Naive thymus-derived CD8-positive, alpha-beta T cell (primary cell): ENCODE measurements at places on chromosomes 6 and 20. TPM values are rescaled to one million over a fixed set of nuclear protein-coding genes. Genes with fewer than 3 reads are reported as not detected.

RAB22A gene
- total RNA-seq = 23.3 TPM

GRCh38 chr6:34513646-34514045 lies 42.5 kb downstream of the SPDEF start:
- no peaks in the 10 kb centered on the region for H3K4me1 ChIP-seq
- H3K36me3 ChIP-seq = no peaks in the 10 kb centered on the region
- H3K27me3 ChIP-seq = no peaks in the 10 kb centered on the region

RAET1L gene
- total RNA-seq = not detected

DNA sequence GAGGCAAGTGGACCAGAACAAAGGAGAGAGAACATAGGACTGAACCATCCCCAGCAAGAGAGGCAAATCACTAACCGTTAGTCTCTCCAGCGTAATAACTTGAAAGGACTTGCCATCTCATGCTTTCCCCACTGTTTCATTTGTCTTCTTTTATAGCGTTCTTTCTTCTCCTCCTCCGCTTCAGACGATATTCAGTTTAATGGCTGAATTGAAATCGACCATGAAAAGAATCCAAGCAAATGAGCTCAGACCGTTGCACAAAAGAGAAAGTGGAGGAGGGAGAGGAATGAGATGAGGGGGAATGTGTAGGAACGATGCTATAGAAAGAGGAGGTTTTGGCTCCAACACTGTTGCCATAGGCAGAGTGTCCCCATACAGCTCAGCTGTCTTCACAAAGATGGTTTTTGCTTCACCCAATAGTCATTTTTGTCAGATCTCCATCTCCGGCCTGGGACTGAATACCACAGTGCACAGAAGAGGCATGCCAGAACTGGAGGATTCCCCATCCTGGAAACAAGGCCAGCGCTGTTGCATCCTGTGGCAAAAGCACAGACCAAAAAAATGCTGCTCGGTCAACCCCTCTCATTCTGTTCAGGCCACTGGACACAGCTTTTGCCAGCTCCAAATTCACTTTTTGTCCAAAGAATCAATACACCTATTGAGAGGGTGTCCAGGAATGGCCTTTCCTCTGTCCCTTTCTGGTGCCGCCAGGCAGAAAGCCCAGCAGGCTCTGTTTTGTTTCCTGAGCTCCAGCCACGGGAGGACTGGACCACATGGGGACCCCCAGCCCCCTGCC lies 176.1 kb downstream of the ID4 start:
- H3K4me3 ChIP-seq = no peak overlapping the region
- H3K27me3 ChIP-seq = peaks cover 3% of the 10 kb centered on the region
- H3K36me3 ChIP-seq = no peaks in the 10 kb centered on the region
- H3K27ac ChIP-seq = no peak overlapping the region
- no peak for DNase-seq
- no peaks in the 10 kb centered on the region for H3K4me1 ChIP-seq

DNA sequence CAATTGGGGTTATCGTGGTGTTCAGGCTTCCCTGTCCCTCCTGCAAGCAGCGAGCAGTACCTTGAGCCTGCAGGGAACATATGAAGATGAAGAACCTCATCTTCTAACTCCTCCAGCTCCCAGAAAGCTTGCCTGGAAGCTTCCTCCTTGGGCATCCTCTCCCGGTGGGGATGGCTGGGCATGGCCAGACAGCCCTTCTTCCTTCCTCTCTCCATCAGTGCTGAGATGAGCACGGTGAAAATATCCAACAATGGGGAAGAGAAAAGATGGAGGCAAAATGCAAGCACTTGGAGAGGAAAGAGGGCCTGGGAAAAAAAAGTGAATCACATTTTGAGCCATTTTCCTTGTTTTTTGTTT lies 107.7 kb upstream of the FOXA2 start:
- H3K27ac ChIP-seq = no peak overlapping the region
- DNase-seq = no peak
- H3K27me3 ChIP-seq = peaks cover 2% of the 10 kb centered on the region
- H3K4me1 ChIP-seq = no peaks in the 10 kb centered on the region
- no peaks in the 10 kb centered on the region for H3K36me3 ChIP-seq

INSM1 gene
- total RNA-seq = not detected

DNA sequence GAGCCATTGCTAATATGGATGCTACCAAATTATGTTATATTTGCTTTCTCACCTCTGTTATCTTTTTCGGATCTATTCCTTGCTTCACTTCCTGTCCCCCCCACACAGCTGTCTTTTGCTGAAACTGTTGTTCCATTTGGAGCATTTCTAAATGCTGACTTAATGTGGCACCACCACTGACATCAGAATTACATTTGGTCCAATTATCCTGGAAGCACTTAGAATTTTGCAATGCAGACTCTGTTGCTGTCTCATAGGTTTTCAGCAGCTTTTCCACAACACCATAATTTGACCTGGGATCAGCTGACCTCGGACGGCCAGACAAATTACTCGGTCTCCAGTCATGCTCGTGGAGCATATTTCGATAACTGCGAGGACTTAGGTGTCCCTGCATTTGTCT lies 12.8 kb downstream of the KIAA0408 start:
- no peak for DNase-seq
- H3K4me1 ChIP-seq = no peaks in the 10 kb centered on the region
- H3K36me3 ChIP-seq = peaks cover 5% of the 10 kb centered on the region
- peaks cover 7% of the 10 kb centered on the region for H3K27me3 ChIP-seq
- H3K27ac ChIP-seq = no peak overlapping the region

DNA sequence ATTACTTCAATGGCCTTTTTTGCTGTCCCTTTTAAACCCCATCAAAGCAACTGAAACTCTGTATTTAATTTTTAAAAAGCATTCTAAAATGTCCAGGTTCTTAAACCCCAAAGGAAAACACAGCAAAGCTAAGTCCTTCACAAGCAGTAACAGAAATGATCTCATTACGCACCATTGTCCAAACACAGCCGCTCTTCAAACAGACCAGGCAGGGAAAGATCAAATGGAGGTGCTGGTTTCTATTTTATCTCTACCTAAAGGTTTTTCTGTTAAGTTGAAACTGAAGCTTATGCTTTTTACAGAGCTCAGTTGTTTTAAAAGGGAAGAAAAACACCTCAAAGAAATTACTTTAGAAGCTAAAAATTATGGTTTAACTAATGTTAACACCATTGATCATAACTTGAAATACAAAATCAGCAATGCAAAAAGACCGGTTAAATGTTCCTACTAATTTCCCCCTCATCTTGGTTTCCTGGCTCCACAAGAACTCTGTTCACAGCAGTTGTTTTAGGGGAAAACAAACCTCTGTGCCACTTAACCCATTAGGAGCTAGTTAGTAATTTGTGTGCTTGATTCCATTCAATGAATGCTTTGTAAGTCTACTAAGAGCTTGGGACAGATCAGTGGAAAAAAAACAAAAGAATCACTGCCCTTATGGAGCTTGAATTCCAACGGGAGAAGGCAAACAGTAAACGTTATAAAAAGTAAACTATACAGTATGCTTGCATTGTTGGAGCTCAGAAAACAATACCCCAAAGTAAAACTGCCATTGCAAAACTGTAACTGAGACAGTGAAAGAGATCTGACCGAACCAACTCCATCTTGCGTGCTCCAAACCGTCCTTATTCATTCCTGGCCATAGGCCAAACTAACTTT lies 87.4 kb downstream of the CD24 start:
- no peaks in the 10 kb centered on the region for H3K4me1 ChIP-seq
- peaks cover 22% of the 10 kb centered on the region for H3K27me3 ChIP-seq
- H3K36me3 ChIP-seq = no peaks in the 10 kb centered on the region
- H3K4me3 ChIP-seq = no peak overlapping the region
- DNase-seq = no peak
- H3K27ac ChIP-seq = no peak overlapping the region

- peak overlapping the region; percentile 20 for H3K27ac ChIP-seq
- H3K27me3 ChIP-seq = no peaks in the 10 kb centered on the region
These were observed 70.1 kb upstream of the EMILIN3 start for GRCh38 chr20:41436679-41437078.

PKIB gene
- total RNA-seq = 0.65 TPM

TMEM74B gene
- not detected for total RNA-seq

GRCh38 chr20:17594443-17594842 lies 24.6 kb downstream of the DSTN start:
- no peak overlapping the region for H3K4me3 ChIP-seq
- H3K36me3 ChIP-seq = peaks cover 6% of the 10 kb centered on the region
- no peaks in the 10 kb centered on the region for H3K27me3 ChIP-seq
- H3K27ac ChIP-seq = no peak overlapping the region
- no peak for DNase-seq
- peaks cover 48% of the 10 kb centered on the region for H3K4me1 ChIP-seq

FAM217A gene
- not detected for total RNA-seq

SSTR4 gene
- not detected for total RNA-seq

AARS2 gene
- total RNA-seq = 24.1 TPM

GRCh38 chr20:38066969-38067716 lies 33.6 kb downstream of the RPRD1B start:
- no peak overlapping the region for H3K27ac ChIP-seq
- peaks cover 2% of the 10 kb centered on the region for H3K4me1 ChIP-seq
- no peaks in the 10 kb centered on the region for H3K27me3 ChIP-seq
- peaks cover 37% of the 10 kb centered on the region for H3K36me3 ChIP-seq

DNA sequence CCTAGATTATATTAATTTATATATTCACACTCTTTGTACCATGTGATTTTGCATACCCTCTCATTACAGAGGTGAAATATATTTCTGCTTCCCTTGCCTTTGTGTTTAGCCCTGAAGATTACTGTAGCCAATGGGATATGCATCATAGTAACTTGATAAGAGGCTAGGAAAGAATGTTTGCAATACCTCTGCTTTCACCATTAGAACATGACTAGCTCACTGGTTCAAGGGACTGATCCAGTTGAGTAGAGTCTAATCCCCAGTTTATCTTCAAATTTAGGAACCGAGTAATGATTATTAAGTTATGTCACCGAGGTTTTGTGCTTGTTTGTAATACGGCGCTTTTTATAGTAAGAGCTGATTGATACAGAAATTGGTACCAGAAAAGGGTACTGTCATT lies 552.6 kb upstream of the GJE1 start:
- no peaks in the 10 kb centered on the region for H3K4me1 ChIP-seq
- H3K4me3 ChIP-seq = no peak overlapping the region
- no peak for DNase-seq
- H3K27ac ChIP-seq = no peak overlapping the region

- H3K36me3 ChIP-seq = no peaks in the 10 kb centered on the region
- H3K27me3 ChIP-seq = peaks cover 37% of the 10 kb centered on the region
- no peak overlapping the region for H3K27ac ChIP-seq
- peaks cover 4% of the 10 kb centered on the region for H3K4me1 ChIP-seq
These were observed 115.5 kb downstream of the VEGFA start for GRCh38 chr6:43885399-43886066.

DNA sequence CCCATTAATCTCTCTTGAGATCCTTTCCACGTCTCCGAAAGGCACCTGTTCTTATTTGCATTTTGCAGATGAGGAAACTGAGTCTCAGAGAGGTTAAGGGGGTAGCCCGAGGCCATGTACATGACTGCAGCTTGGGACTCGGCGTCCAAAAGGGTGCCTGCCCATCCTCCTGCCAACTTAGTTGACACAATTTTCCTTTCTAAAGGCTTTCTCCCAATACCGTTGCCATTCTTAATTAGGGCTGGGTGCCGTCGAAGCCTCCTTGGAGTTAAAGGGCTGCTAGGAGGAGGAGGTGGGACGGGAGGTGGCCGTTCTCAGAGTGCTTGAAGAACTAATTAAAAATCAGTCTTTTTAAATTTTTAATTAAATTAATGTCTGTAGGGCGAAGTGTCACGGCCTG lies 546 bp upstream of the PSMG4 start:
- H3K27ac ChIP-seq = no peak overlapping the region
- no peak for DNase-seq
- peaks cover 3% of the 10 kb centered on the region for H3K36me3 ChIP-seq
- no peaks in the 10 kb centered on the region for H3K27me3 ChIP-seq
- peak overlapping the region; percentile 75 for H3K4me3 ChIP-seq
- H3K4me1 ChIP-seq = peaks cover 35% of the 10 kb centered on the region

DNA sequence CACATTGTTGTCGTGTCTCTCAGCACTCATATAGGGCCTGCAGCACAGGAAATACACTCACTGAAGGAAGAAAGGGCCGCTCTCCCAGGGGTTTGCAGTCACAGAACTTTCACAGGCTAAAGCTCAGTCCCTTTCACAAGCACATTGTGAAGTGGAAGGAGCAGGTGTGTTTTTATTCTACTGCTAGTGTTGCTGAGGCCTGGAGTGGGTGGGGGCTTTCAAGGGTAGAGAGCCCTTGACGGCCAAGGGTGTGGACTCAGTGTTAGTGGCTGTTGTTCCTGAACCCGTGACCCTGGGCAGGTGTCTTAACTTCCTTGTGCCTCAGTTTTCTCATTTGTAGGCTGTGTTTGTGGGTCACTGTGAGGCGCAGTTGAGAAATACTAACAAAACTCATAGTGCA lies 66.2 kb upstream of the SLC22A1 start:
- H3K4me1 ChIP-seq = peaks cover 30% of the 10 kb centered on the region
- no peaks in the 10 kb centered on the region for H3K27me3 ChIP-seq
- no peak overlapping the region for H3K27ac ChIP-seq

DNA sequence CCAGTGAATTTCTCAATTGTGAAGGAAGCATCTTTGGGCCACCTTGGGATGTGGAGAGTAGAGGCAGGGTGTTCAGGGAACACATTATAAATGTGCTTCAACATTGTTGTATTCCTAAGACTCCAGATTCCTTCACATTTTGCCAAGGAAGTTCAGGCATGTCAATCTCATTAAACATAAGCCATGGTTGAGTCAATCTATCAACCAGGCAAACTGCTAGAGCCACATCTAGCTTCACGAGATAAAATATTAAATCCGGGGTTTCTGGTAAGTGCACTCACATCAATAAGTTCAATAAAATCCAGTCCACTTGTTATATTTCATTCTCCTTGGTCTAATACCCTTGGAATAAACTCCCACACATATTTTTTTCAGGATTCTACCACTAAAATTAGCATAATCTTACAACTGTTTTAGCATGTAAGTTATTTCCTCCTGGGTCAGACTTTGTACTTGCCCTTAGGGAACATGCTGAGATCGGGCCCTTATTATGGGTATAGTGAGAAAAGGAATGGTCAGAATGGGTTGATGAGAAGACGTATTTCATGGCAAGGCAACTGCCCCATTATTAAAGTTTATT lies 93.6 kb downstream of the ADTRP start:
- no peak overlapping the region for H3K4me3 ChIP-seq
- peaks cover 4% of the 10 kb centered on the region for H3K27me3 ChIP-seq
- H3K4me1 ChIP-seq = no peaks in the 10 kb centered on the region

DNA sequence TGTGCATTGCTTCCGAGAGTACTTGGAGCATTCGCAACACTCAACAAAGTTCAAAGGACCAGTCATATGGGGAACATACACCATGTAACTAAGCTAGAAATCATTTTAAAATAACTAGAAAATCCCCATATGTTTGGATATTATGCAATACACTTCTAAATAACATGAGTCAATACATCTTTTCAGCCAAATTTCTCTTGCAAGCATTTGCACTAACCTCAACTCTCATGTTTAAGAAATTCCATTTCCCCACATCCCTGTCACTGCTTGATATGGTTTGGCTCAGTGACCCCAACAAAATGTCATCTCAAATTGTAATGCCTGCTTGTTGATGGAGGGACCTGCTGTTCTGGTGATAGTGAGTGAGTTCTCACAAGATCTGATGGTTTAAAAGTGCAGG lies 85.7 kb upstream of the CST7 start:
- no peak overlapping the region for H3K4me3 ChIP-seq
- no peak for DNase-seq
- H3K27me3 ChIP-seq = peaks cover 11% of the 10 kb centered on the region
- H3K27ac ChIP-seq = no peak overlapping the region
- peaks cover 2% of the 10 kb centered on the region for H3K4me1 ChIP-seq

BACH2 gene
- total RNA-seq = 126 TPM

- H3K4me1 ChIP-seq = peaks cover 8% of the 10 kb centered on the region
- peak within 1 kb of the TSS; percentile 93 for H3K4me3 ChIP-seq
- H3K36me3 ChIP-seq = no peaks in the 10 kb centered on the region
- H3K27ac ChIP-seq = peak within 1 kb of the TSS; percentile 34
These were observed at the start of gene GPR63 for GRCh38 chr6:96837081-96837971. GPR63 (minus strand) TSS chr6:96837477; CDS start chr6:96799731, 37,746 bp downstream.

CARMIL1 gene
- 13.3 TPM for total RNA-seq
